ENCODE measurements at places on chromosomes 1 and 21.

DNA sequence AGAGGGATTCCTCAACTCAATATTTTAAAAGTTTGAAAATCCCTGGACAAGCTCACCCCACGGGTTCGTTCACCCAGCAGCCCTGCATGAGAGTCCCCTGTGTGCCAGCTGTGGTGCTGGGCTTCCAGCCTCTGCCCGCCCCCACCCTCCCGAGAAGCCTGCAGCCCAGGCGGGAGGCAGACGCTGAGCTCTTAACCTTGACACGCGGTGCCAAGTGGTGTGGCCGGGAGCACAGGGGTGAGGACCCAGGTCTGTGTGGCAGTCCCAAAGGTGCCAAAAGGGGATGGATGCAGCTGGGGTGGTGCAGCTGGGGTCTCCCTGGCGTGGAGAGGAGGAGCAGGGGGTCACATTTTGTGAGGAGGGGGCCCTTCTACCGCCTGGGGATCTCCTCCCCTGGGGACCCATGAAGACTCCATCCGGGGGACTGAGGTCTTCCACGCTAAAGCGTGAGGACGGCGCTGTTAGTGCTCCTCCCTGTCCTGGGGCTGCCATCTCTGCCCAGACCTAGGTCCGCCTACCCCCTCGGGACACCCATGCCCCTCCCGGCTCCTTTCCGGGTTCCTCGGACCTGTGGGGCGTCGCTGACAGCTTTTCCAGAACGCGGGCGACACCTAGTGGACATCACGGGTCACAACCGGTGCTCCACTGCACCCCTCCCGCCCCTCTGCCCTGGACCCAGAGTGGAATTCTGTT is 12.9 kb downstream of the PLA2G2F start:
- peak; percentile 32 for DNase-seq

DNA sequence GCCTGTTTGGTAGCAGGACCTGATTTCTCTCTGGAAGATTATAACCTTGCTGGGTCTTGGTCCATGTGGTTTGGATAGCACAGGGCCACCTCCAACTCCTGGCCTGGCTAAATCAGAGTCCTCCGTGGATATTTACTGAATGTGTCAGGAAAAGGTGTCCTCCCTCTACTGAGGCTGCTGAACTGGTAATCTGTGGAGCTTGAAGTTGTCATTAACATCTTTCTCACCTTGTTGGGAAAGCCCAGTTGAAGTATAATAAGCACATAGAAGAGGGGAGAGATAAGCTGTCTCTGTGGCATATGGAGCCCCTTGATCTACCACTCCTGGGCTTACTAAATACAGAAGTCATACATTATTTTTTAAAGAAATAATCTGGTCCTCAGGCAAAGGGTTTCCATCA is 294.3 kb upstream of the B3GALT2 start:
- DNase-seq: no peak

GRCh38 chr1:61055110-61055614 is 27.2 kb upstream of the NFIA start:
- DNase-seq: peak; percentile 42

DNA sequence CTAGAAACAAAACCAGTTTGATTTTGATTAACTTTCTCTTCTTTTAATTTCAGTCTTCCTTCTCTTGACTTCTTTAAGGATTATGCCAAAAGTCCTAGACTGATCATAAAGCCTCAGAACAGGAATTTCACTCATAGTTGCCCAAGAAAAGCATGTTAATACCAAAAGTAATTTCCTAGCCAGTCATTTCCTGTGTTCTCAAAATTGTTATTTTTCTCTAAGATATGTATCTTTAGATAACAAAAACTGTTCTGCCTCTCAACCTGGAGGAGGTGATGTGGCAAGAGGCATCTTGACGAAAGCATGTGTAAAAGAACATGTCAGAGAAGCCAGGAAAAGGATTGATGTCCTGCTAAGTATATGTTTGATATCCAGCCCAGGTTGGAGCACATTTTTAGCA is 78.0 kb upstream of the IPO9 start:
- DNase-seq: no peak

DNA sequence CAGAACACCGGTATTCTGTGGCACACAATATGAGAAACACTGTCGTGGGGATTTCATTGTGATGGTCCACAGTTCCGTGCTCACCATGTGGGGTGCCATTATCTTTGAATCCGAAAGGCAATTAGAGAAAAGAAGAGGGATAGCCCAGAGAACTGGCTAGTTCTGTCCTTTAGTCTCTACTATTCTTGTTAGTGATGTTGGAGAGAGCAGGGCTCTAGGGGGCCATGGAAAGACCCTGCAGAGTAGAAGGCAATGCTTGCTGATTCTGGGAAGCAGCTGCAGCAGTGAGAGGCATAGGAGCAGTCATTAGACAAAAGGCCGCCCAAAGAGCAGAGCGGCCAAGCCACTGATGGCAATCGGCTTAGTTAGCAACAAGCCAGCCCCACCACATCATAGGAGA is 146.3 kb downstream of the TSEN15 start:
- DNase-seq: no peak

GRCh38 chr1:9426291-9426711 is 113.0 kb upstream of the SLC25A33 start:
- no peak for DNase-seq

GRCh38 chr1:15424146-15424667 is 14.0 kb upstream of the CTRC start:
- DNase-seq: peak; percentile 93

DNA sequence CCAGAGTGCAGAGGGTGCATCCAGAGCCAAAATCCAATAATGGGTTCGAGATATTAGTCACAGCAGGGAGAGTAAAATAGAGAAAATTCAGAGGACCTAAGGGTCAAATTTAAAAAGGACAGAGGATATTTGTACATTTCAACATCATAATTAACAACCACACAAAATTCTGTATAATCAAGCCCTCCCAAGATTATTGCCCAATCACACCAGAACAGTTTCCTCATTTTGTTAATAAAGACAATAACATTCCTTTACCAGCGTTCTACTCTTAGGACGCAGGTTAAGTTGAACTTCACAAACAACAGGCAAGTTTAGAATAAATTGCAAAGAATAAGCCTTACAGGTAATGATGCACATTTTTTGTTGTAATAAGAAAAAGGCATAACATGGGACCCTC is 462.8 kb downstream of the PTPRC start:
- no peak for DNase-seq

GRCh38 chr1:180577361-180577760 is 18.6 kb downstream of the OVAAL start:
- no peak for DNase-seq

All from NCI-H2029 (cell line).